ENCODE measurements at places on chromosomes 16 and 17.

- no peak for DNase-seq
These were observed 24.7 kb upstream of the CES5A start for GRCh38 chr16:55899857-55900256.

DNA sequence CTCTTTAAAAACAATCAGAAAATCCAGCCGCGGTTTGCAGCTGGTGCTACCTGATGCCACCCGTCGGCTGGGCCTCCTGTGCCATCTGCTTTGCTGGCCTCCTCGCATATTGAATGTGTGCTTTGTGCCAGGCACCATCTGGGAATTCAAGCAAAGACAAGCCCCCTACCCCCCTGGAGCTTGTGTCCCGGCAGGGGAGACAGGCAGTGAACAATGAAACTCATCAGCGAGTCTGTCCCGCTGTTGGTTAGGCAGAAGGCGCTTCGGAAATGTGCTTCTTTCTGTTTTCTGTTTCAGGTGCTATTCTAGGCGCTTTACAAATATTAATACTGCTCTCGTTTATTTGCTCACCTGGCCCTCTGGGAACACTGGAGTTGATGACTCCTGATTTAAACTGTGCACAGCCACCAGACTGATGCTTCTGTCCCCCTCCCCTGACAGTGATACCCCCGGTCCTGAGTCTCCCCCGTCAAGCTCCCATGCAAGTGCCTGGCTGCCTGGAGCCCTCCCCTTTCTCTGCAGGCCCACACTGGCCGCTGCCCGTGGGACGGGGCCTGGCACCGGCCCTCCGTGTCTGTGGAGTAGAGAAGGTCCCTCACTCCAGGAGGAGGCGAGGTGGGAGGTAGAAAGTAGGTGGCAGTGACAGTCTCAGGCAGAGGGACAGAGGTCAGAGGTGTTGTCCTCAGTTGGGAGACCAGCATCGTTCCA is 126.1 kb upstream of the PLCG2 start:
- DNase-seq, result no peak

- DNase-seq, result no peak
These were observed 1.5 kb upstream of the LIMD2 start for GRCh38 chr17:63701456-63701820.

DNA sequence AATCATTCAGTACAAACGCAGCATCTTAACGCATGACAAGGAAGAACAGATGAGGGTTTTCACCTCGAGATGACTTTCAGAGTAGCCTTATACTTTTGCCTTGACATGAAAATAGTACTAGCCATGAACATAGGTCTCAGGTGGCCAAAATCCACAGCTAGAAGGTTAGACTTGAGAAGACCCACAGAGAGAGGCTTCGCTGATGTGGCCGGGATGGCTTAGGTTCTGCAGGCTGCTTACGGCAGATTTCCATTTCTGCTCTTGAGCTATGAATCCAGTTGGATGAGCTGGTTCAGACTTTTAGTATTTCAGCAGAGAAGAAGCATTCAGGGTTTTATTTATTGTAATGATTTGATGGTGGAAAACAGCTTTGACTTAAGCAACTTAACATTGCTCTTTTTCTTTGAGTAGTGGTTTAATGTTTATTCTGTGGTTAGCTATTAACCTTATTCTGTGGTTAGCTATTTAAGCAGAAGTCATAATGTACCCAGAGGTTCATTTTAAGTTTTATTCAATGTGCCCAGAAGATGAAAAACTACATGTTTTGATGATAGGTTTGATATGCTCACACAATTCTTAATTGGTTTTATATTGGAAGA is 7.6 kb downstream of the KRT24 start:
- DNase-seq, result no peak

Measured in Ammon's horn (tissue), 1 donor.